ENCODE measurements at places on chromosomes 6 and 20. TPM values are rescaled to one million over a fixed set of nuclear protein-coding genes. Genes with fewer than 3 reads are reported as not detected.

GINS1 gene
- total RNA-seq: 14.9 TPM

RAET1L gene
- not detected for total RNA-seq

ALDH8A1 gene
- total RNA-seq: 1.0 TPM

POM121L2 gene
- total RNA-seq: not detected

SIRPD gene
- total RNA-seq: not detected

MAS1 gene
- not detected for total RNA-seq

APOBEC2 gene
- not detected for total RNA-seq

TRIM38 gene
- 6.8 TPM for total RNA-seq

THEMIS gene
- not detected for total RNA-seq

MOCS1 gene
- total RNA-seq: 15.1 TPM

NFKBIL1 gene
- 27.2 TPM for total RNA-seq

BIRC7 gene
- not detected for total RNA-seq

TRIM40 gene
- not detected for total RNA-seq

HNF4A gene
- under 0.01 TPM for total RNA-seq

MCM9 gene
- total RNA-seq: 19.6 TPM

CAPN11 gene
- total RNA-seq: 8.6 TPM

PCSK2 gene
- not detected for total RNA-seq

PCK1 gene
- total RNA-seq: not detected

WFDC10B gene
- total RNA-seq: not detected

CCN6 gene
- not detected for total RNA-seq
